Astrocyte of the spinal cord (primary cell): ENCODE measurements at places on chromosomes 12 and 14.

GRCh38 chr14:64536488-64537245 lies 3.9 kb upstream of the HSPA2 start:
- peak; percentile 22 for DNase-seq

DNA sequence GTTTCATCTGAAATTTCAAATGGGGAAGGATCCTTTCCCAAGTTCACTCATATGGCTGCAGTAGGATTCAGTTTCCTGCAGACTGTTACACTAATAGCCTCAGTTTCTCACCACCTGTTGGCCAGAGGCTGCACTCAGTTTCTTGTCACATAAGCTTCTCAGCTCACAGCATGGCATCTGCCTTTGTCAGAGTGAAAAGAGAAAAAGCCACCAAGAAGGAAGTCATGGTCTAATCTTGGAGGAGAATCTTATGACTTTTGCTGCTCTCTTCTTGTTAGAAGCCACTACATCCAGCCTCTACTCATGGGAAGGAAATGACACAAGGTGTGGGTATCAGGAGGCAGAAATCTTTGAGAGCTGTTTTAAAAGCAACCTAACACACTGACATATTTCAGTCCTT lies 39.4 kb upstream of the BTG1 start:
- no peak for DNase-seq

- DNase-seq: peak; percentile 48
Observed at GRCh38 chr14:63492391-63492790, 50.8 kb downstream of the PPP2R5E start.

GRCh38 chr14:71529848-71530247 lies 402.4 kb upstream of the RGS6 start:
- peak; percentile 86 for DNase-seq

DNA sequence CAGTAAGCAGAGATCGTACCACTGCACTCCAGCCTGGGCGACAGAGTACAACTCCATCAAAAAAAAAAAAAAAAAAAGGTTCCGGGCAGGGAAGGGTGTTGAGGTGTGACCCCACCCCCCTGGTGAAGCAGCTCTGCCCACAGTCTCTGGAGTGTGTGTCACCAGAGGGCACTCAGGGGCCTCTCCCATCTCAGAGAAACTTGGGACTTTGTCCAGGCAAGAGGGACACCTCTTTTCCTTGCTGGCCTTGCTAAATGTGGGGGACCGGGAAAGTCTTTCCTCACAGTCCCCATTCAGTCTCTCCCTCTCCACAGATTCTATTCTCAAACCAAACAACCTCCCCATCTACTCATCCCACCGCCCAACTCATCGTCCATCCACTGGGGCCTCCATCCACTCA lies 43.6 kb downstream of the RFLNA start:
- no peak for DNase-seq

DNA sequence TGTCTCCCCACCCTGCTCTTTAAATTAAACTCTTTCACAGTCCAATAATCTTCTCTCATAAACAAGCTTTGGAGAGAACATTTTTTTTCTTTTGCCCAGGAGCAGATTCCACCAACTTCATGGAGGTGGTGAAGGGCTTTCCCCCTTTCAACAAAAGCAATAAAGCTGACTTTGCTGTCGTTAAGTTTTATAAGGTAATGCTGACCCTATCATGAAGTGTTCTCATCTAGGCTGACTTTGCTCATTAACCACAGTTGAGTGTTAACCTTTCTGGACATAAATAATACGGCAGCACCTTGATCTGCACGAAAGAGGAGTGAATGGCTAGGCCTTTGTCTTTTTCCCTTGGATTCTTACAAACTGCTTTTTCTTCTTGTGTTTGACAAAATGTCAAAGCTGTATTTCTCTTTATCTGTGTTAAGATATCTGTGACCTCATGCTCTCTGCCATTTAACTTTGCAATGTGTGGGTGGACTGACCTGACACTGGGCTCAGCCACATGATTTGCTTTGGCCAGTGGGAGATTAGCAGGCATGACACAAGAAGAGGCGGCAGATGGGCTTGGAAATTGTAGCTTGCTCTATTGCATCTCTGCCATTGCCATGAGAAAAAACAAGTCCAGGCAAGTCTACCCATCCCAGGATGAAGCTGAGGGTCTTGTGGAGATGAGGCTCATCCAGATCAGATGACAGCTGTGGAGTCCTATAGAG lies 470.9 kb upstream of the CCDC196 start:
- DNase-seq: no peak

GRCh38 chr12:57524814-57525614 lies 2.4 kb downstream of the MBD6 start:
- DNase-seq: no peak

- DNase-seq: no peak
Observed at GRCh38 chr12:14193639-14194038, 171.8 kb upstream of the ATF7IP start.

DNA sequence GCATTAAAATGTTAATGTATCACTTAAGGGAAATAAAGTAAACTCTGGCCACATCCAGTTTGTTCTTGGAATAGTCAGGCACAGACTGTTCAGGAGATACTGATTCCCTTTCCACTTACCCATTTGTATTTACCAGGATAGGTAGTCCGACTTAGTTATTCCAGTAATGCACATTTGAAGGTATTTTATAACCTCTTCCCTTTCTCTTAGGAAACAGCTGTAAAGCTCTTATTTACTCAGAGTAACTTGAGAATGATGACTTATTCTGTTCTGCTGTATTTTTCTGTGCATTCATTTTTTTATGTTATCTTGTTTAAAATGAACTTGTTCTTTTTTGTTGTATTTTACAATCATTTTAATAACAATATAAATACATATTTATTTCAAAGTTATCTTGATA lies 78.0 kb downstream of the METTL25 start:
- DNase-seq: no peak

DNA sequence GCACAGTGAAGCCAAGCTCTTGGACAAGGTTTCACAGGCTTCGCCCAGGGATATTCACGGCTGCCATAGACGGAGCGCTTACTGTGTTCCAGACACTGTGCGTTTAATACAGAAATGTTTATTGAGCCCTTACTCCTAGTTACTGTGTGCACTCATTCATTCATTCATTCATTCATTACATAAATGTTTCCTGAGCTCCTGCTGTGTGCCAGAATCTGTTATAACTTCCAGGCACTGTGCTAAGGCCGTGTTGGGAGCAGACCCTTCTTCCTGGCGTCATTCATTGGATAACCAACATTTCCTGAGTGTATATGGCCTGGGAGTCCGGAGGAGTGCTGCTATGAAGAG lies 760 bp upstream of the MED13L start:
- no peak for DNase-seq

DNA sequence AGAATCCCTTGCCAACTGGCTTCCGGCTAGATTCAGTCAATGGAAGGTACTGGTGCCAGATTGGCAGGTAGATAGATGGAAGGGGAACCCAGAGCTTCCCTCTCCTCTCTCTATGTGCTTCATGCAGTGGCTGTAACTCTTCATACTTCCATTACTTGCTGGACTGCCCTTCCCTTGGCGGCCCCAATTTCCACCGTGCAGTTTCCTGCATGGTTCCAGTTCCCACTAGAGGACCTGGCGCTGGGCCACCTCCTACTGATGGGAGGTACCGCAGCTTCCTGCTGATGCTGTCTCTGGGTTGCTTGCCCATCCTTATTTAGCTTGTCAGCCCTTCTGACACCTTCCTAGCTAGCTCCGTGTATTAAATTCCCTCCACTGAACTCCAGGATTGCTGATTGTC lies 226.4 kb downstream of the ANO2 start:
- DNase-seq: no peak

- DNase-seq: no peak
Observed at GRCh38 chr12:132606927-132607326, 3.5 kb downstream of the LRCOL1 start.

DNA sequence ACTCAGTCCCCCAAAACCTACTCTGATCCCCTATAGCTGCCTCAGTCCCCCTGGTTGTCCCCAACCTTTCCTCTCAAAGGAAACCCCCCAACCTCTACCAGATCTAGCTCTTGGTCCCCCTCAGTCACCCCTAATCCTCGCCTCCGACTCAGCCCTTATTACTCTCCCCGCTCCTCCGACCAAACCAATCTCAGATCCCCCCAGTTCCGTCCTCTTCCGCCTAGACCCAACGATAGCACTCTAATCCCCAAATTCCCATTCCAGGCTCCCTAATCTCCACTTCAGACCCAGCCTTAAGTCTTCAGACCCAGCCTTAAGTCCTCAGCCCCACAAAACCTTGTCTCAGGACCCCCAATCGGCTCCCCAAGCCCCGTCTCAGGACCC lies 612 bp downstream of the VPS37B start:
- no peak for DNase-seq

DNA sequence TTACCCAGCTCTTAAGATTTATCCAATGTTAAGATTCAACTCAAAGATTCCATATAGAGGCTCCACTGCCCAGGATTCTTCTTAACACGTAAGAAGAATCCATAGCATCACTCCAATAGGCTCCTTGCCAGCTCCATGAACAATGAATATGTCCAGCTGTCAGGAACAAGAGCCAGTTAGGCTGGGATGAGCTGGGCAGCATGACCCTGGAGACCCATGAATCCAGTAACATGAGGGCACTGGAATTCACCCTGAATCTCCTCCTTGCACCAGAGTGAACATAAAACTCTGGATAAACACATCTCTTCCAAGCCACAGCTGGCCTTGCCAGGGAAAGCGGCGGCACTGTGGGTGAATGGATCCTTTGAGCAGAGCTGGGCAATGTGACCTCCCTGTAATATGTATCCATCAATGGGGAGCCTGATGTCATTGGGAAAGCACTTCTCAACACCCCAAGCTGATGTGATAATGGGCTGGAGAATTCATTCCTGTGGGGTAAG lies 24.4 kb upstream of the TC2N start:
- DNase-seq: peak; percentile 33

DNA sequence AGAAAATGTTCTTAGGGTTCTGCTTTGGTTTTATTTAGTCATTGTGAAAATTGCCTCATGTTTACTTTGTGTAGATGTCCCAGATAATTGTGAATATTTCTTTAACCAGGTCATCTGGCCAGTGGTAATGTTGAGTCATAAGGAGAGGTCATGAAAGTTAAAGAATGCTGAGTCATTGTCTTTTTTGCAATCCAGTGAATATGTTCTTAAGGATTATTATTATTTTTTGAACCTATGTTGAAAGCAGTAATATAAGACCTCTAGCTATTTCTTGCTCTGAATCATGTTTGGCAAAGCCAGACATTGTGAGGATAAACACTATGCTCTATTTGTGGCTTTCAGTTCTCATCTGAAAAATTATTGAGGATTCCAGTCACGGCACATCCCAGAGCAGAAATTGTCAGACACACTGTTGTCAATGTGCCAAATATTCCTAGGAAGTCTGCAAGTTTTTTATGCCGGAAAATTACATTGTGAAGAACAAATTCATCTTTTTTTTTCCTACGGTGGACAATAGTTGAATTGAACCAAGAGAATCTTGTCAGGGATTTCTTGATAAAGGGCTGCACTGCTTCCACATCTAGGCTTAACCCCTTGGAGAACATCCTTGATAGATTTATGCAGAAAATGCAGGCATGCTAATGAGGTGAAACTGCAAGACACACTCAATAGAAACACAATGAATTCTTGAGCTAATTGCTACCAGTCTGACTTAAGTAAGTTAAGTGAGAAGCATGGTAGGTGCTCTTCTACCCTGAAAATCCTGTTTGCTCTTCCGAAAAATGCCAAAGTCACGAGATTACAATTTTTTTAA lies 369.6 kb downstream of the ATP23 start:
- DNase-seq: peak; percentile 98

DNA sequence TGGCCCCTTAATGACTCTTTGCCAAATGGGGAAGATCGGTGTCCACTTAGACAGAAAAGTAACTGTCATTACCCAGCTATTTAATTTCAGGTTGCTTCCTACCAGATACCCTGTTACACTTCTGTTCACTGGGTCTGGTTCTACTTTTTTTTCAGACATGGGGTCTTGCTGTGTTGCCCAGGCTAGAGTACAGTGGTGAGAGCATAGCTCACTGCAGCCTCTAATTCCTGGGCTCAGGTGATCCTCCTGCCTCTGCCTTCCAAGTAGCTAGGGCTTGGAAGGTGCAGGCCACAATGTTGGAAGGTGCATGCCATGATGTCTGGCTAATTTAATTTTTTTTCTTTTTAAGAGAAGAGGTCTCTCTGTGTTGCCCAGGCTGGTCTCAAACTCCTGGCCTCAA lies 147.0 kb upstream of the ARHGAP5 start:
- no peak for DNase-seq

DNA sequence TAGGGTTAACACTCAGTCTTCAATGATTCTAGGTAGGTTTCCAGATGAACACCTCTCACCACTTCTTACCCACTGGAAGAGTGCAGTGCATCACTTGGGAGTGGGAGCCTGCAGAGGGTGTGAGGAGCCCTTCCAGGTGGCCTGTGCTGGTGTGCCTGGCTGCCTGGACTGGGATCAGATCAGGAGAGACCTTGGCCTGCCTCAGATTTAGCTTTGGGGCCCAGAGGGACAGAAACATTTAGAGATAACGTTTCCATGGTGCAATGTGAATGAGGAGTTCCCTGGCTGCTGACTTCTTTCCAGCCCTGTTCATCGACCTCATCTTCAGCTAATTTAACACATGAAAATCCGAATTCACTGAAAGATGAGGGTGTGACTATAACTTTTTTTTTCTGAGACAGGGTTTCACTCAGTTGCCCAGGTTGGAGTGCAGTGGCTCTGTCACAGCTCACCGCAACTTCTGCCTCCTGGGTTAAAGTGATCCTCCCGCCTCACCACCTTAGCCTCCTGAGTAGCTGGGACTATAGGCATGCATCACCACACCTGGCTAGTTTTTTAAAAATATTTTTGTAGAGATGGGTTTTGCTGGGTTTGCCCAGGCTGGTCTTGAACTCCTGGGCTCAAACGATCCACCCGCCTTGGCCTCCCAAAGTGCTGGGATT lies 53.6 kb downstream of the SUSD6 start:
- DNase-seq: no peak

- no peak for DNase-seq
Observed at GRCh38 chr12:40261937-40262336, 37.1 kb downstream of the LRRK2 start.

- no peak for DNase-seq
Observed at GRCh38 chr12:106753526-106753925, 21.0 kb upstream of the RIC8B start.

- DNase-seq: no peak
Observed at GRCh38 chr12:66194122-66194521, 5.1 kb downstream of the IRAK3 start.

DNA sequence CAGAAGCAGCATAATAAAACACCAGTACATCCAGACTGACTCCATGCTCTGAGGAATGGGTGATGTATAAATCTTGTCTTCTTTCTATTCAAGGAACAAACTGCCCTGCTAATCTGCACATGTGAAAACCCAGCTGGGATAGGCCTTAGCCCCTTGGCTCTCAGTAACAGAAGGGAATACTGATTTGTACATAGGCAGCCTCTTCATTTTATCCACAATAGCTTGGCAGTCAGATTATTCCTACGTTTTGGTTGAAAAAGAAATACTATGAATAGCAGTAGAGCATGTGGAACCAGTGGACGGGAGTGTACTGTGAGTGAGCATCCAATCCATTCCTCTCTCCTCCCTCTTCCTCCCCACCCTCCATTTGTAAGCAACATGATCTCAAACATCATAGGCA lies 113.5 kb upstream of the ARHGAP5 start:
- no peak for DNase-seq

GRCh38 chr12:13941258-13942249 lies 39.8 kb downstream of the GRIN2B start:
- peak; percentile 22 for DNase-seq
